Choroid plexus epithelial cell (primary cell): ENCODE measurements at places on chromosomes 11 and 22.

DNA sequence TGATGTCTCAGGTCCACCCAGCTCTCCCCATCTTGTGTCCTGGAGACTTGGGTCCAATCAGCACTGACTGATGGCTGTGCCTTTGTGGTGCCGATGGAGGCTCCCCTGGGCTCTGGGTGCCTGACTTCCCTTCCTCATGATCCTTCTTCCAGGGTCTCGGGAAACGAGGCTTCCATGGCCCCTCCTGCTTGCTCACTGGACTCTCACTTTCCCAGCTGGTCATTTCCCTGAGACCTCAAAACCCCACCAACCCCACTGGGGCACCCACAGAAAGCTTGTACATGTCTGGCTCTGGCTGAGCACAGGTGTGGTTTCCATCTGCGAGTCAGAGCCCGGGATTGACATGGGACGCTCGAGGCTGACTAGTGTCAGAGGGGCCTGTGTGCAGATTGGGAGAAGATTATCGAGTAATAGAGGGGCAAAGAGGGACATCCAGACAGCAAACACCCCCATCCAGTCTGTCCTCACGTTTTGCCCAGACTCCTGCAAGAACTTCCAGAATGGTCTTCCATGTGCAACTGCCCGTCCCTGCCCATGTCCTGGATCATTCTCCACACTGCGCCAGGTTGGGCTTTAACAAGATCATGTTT, 15.1 kb downstream of the APOL1 start:
- no peak for DNase-seq

DNA sequence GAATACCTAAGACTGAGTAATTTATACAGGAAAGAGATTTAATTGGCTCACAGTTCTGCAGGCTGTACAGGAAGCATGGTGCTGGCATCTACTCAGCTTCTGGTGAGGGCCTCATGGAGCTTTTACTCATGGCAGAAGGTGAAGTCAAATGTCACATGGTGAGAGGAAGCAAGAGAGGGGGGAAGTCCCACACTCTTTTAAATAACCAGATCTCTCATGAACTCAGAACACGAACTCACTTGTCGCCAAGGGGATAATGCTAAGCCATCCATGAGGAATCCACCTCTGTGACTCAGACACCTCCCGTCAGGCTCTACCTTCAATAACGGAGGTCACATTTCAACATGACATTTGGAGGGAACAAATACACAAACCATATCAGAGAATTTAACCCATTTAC, 42.2 kb downstream of the BIRC2 start:
- no peak for DNase-seq

DNA sequence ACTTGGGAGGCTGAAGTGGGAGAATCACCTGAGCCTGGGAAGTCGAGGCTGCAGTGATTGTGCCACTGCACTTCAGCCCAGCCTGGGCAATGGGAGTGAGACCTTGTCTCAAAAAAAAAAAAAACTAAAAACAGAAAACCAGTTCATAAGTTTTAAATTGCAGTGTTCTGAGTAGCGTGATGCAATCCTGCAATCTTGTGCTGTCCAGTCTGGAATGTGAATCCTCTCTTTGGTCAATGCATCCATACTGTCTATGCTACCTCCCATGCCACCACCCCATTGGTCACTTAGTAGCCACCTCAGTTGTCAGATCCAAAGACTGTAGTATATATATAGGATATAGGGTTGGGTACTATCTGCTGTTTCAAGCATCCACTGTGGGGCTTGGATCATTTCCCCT, 11.1 kb downstream of the YAP1 start:
- peak; percentile 65 for DNase-seq

DNA sequence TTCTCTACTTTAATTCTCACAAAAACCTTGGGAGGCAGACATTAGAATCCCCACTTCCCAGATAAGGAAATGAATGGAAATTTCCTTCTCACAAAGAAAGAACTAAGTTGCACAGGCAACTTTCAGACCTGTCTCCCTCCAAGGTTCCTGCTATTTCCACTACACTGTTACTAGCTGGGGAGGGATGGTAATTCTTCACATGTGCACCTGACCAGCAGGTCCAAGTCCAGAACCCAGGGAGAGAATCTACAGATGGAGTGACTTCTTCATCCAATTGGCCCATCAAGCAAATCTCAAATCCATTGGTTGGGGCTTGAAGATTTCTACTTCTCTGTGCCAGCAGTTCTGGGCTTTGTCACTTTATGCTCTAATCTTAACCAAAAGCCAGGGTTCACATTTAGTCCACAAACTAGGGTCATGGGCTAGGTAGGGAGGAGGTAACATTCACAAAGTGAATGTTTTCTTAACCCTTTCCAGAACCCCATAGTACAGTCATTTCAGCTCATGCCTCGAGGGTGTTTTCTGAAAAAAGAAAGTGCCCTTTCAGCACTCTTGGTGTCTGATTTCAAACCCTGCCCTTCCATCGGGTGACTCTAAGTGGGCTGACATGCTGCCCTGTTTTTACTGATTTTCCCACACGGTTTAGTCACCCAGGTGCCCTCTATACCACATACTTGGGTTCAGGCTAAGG, 2.7 kb downstream of the POU2AF1 start:
- no peak for DNase-seq

- DNase-seq, result no peak
Observed at GRCh38 chr11:78982473-78982872, 407.8 kb upstream of the NARS2 start.
